ENCODE measurements at places on chromosomes 2 and 18.

DNA sequence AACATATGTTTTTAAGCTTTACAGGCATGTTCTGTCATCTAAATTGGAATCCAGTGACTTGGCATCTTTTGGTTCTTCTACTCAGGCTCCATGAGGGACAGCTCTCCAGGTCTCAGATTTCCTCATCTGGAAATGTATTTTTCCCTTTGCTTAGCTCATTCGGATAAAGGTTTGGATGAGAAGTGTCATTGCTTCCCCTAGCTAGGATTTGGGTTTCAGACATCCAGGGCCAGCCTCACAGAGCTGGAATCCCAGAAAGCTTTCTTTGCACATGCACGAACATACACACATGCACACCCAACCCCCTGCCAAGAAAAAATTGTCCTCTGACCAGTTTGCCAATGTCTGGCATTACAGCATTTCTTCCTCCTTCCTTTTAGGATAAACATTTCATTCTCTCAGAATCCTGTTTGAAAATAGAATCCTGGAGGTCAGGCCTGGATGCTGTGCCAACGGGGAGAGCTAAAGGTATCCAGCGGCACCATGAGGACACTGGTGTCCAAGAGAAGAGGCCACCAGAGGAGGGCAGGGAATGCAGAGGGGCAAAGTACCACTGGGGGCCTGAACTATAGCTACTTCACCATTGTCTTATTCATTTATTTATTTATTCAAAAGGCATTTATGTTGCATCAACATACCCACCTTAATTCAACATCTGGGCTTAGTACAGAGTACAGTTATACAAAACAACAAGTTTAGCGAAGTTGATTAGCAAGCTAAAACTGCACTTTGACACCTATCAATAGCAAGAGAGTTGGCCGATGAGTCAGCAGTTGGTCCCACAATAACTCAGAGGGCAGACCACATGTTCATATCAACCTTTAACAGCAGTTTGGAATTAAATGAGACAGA, 97.9 kb upstream of the ATL2 start:
- DNase-seq = no peak

- DNase-seq = no peak
These were observed 60.6 kb downstream of the IL1R2 start for GRCh38 chr2:102052365-102052764.

GRCh38 chr2:27115519-27115918, 3.4 kb downstream of the CGREF1 start:
- no peak for DNase-seq

DNA sequence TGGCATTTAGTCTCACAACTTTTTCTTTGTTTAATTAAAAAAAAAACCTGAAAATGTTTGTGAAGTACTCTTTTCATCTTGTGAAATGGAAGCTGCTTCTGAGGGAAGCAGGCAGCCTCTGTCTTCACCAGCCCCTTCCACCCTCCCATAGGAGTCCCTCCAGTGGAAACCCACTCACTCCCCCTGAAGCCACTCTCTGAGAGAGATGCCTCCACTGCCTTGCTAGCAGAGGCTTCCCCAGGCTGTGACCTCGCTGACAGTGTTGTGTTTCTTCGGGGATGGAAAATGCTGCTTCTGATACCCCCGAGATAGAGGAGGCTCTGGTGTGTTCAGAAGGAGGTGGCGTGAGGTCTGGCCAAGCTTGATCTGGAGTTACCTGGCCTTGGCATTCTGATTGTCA, 59.9 kb downstream of the SH3RF3 start:
- no peak for DNase-seq

DNA sequence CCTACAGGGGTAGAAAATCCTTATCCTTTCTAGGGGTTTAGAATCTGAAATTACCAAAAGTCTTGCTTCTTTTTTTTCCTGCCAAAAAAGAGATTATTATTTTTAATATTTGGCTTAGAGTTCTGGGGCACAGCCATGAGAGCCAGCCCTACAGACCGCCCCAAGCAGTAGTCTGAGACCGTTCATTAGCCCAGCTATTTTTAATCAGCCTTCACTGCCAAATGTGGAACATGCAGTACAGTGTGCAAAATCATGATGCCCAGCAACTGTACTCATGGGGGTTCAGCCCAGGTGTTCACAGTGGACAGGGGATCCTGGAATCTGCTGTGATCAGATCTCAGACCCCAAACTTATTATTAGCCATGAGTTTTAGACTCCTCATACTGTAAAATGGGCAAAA, 60.4 kb downstream of the GRB14 start:
- DNase-seq = no peak

- no peak for DNase-seq
These were observed 8.3 kb downstream of the TBR1 start for GRCh38 chr2:161424394-161424769.

DNA sequence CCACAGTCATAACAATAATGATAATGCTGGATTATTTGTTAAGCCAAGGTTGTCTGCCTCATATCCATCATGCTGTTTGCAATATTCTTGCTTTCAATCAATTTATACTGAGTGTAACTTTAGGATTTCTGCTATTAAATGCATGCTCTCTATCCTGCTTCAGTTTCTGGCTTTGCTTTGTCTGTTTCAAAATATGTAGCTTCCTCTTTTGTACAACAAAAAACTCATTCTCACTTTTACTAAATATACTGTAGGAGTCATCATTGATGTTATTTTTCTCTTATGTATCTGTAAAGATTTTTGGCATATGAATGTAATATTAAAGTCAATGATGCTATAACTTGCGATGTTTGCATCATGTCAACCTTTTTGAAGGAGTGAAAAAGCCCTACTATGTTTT, 149.3 kb downstream of the GPD2 start:
- no peak for DNase-seq
